Stimulated activated CD4-positive, alpha-beta T cell treated with anti-CD3 and anti-CD28 coated beads, Interleukin-1b, Interleukin-23, amount 100 ng/mL, for 24 hours (primary cell): ENCODE measurements at places on chromosomes 7 and 10.

DNA sequence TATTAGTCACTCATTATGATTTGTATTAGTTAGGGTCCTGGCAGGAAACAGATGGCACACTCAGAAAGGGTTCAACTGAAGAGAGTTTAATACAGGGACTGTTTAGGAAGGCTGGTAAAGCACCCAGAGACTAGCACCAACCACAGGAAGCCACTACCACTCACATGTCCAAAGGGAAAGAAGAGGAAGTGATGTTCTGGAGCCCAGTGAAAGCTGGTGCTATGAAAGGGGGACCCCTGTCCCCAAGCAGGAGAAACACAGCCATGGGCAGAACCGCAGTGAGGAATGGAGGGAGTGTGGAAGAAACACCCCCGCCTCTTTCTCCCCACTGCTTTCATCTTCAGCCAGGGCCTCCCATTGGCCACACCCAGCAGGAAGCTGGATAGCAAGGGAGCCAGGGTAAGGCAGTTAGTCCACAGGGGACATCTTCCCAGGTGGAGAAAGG lies 3.2 kb upstream of the VSIR start:
- DNase-seq: no peak

DNA sequence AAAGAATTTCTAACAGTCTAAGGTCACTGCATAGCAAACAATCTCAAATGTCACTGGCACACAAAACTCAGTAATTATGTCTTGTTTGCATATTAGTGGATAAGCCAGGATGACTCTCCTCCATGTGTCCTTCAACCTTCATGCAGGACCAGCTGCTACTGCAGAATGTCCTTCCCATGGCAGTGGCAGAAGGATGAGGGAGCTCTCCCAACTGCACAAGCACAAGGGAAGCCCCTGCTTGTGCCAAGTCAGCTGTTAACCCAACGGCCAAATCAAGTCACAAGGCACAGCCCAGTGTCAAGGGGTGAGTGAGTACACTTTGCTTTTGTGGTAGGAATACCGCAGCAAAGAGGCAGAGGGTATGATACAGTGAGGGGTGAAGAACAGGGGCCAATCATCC lies 59.3 kb upstream of the VWC2 start:
- no peak for DNase-seq

- peak; percentile 65 for DNase-seq
Observed at GRCh38 chr10:118850418-118851061, 95.8 kb upstream of the CACUL1 start.

DNA sequence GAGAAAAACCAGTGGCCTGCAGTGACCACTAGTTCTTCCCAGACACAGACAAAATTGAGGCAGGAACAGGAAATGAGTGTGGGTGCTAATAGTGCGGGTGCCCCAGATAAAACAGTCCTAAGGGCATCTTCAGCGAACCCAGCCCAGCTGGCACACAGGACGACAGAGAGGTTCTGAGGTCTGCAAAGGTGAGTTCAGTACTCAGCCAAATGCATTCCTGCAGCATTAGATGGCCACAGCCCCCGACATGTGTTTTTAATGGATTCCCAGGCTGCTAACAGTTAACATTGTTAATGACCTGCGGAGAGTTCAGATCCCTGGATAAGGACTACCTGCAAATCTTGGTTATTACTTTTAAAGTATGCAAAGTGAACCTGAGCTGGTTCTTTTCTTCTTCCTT lies 196.0 kb downstream of the HIBADH start:
- no peak for DNase-seq

GRCh38 chr7:27096768-27097514 lies 1.1 kb upstream of the HOXA1 start:
- no peak for DNase-seq

DNA sequence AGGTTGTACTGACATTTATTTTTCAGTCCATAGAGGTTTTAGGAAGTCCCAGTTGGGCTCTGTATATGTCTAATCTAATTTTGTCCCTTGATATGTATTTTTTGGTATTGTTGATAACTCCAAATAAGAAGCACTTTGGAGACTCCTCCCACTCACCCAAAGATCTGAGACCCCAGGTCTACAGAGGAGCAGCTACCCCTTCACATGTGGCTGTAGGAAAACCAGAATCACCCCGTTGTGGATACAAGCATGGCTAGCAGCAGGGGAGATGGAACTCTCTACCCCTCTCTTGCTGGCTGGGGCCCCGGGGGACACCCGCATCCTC lies 9.4 kb downstream of the HHEX start:
- no peak for DNase-seq

- no peak for DNase-seq
Observed at GRCh38 chr7:45219801-45220435, 62.3 kb downstream of the RAMP3 start.

GRCh38 chr7:15403751-15404150 lies 158.1 kb downstream of the AGMO start:
- no peak for DNase-seq

DNA sequence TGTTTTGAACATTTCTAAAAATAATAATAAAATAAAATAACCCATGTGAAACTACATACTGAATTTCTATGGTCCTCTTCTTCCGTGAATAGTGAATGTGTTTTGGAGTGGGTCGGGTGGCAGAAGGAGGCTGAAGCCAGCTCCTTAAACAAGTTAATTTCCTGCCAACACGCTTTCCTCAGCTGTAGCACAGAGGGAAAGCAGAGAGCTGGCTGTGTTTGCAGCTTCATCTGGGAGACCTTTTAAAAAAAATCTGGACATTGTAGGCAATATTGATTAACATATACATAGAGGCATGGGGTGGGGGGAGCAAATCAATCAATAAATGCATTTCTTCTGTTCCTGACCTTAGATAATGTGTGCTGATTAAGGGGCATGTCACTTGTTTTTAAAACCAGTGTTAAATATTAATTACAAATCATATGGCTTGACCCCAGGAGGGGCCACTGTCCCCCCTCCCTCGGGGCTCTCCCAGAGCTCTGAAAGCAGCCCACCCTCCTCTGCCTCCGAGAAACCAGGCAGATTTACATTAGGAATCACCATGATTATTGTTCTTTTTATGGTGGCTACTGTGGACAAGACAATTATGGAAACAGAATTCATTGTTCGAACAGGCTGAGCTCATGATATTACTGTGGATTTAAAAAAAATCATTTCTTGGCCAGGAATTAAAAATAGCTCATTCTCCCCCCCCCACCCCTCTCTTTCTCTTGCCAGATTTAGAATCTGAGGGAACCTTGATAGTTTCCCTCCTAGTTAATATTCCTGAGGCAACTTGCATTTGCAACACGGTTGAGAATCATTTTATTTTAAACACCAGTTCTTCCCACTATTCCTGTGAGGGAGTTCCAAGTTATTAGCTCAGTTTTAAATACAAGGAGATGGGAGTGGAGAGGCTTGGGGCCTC lies 100.5 kb upstream of the CARD11 start:
- DNase-seq: no peak

- no peak for DNase-seq
Observed at GRCh38 chr10:117167346-117167788, 29.3 kb upstream of the VAX1 start.

- DNase-seq: no peak
Observed at GRCh38 chr7:17371671-17372524, 73.4 kb downstream of the AHR start.

DNA sequence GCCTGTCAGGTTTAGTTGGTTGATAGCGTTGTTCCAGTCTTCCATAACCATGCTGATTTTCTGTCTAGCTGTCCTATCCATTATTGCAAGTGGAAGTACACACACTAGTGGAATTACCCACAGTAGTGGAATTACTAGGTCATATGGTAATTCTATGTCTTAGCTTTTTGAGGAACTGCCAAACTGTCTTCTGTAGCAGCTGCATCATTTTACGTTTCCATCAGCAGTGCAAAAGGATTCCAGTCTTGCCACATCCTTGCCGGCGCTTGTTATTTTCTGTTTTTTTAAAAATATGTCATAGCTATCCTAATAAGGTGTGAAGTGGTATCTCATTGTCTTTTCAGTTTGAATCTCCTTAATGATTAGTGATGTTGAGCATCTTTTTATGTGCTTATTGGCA lies 17.2 kb upstream of the RHBDD2 start:
- DNase-seq: no peak

GRCh38 chr10:91597197-91597881 lies 35.5 kb downstream of the PPP1R3C start:
- no peak for DNase-seq

- DNase-seq: no peak
Observed at GRCh38 chr7:149823191-149823630, 15.0 kb upstream of the ZNF862 start.

DNA sequence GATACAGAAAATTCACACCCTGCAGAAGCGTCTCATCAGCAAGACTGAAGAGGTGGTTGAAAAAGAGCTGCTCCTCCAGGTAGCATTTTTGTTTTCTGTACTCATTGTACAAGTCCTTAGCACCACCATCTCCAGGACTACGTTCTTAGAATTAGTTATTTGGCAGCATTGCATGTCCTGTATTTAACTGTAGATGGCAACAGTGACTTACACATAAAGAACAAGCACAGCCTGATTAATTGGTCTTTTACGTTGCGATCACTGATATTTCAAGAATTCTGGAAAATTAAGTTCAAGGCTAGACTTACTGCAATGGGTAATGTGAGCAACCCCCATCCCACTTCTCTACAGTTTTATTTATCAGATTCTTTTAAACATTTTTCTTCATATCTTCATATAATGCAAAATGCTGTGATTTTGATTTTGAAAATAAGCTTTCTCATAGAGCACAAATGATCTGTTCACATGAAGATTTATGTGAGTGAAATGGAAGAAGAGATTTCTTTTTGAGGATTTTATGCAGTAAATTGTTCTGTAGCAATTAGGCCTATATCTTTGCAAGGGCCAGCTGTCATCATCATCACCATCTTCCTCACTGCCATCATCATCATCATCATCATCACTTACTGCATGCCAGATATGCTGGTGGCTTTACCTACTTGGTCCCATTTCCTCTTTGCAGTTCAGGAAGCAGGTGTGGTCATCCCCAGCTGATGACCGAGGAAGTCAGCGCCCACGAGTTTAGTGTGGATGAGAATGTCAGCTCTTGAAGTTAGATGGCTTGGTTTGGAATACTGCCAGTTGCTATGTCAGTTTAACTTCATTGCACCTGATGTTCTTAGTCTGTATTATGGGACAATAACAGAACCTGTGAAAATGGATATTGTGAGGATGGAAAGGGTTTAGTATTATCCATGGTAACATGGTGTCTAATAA lies 53.4 kb downstream of the CFAP58 start:
- no peak for DNase-seq

- DNase-seq: no peak
Observed at GRCh38 chr7:85596827-85597226, 410.0 kb upstream of the SEMA3D start.

DNA sequence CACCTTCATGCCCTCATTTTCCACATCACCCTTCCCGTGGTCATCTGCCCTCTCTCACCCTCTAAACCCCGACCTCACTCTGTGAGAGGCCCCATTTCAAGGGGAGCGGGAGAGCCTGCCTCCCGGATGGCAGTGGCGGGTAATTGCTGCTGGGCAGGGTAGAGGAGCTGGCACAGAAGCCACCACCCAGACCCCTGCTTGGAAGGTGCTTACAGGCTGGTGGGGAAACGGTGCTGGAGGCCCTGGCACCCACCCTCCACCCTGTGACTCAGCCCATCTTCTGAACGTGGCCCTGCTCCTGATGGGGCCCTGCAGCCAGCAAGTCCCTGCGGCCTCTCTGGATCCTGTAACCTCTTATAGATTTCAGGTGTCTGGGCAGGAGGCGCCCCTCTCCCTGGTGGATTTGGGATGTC lies 10.6 kb upstream of the PWWP2B start:
- DNase-seq: no peak

DNA sequence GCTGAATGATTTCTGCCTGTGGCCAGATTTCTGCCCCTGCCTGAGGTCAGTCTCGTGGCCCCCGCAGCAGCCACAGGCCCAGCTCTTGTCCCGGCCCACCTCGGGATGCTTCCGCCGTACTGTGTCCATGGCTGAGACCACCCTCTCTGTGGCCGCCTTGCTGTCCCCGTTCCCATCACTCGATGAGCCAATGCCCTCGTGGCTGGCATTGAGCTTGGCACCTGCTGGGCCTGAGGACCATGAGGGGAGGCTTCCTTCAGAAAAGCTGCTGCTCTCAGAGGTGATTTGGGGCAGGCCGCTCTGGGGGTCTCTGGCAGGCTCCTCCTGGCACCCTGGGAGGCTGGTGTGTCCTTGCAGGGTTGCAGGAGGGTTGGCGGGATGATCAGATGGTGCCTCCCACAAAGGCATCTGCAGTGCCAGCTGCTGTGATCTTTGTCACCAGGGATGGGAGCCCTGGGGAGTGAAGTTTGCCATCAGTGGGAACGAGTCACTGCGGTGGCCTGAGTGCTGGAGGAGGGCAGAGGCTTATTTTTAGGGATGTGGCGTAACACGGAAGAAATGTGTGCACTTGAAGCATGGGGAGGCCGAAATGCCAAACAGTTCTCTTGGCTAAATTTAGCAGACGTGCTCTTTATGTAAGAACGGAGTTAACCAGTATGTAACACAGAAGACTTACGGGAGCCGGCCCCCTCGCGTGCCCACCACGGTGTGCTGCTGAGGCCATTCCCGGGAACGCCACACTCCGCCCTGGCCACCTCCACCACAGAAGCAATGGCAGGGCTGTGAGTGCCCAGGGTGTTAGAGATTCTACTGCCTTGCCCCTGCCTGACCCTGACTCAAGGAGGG lies 47.7 kb downstream of the VIPR2 start:
- DNase-seq: no peak

GRCh38 chr7:41974870-41975557 lies 262.0 kb downstream of the GLI3 start:
- DNase-seq: no peak

DNA sequence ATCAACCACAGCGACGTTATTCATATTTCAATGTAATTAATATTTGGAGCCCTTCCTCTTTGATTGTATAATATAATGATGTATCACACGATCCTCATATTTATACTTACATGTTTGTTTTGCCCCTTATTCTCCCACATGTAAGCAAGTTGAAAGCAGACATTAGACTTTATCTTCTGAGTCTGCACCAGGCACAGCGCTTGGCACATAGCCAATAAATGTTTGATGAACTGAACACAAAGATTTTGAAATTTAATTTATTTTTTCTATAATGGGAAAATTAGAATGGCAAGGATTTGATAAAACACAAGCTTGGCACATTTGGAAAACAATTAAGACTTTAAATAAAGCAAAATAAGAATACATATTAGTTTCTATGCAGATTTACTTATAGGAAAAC lies 31.6 kb downstream of the ZFAND4 start:
- no peak for DNase-seq

- DNase-seq: no peak
Observed at GRCh38 chr7:155224116-155224811, 73.4 kb upstream of the INSIG1 start.

GRCh38 chr7:156993925-156994235 lies 16.6 kb downstream of the MNX1 start:
- no peak for DNase-seq
